ENCODE measurements at places on chromosomes 2 and 18. TPM values are rescaled to one million over a fixed set of nuclear protein-coding genes. Genes with fewer than 3 reads are reported as not detected.

The RPIA gene
- total RNA-seq = 7.6 TPM

The NEUROD1 gene
- total RNA-seq = not detected

The METAP1D gene
- total RNA-seq = 16.5 TPM

The SFTPB gene
- total RNA-seq = not detected

The SERPINB8 gene
- 29.9 TPM for total RNA-seq

The MAL gene
- 0.29 TPM for total RNA-seq

The GCKR gene
- 0.29 TPM for total RNA-seq

The C2orf80 gene
- not detected for total RNA-seq

The MAP2 gene
- 0.34 TPM for total RNA-seq

The C2orf78 gene
- not detected for total RNA-seq

The TRIM43B gene
- total RNA-seq = not detected

The MTCL1 gene
- 20.8 TPM for total RNA-seq

The HRH4 gene
- total RNA-seq = 0.06 TPM

The SCG2 gene
- 3.0 TPM for total RNA-seq

The CROCC2 gene
- total RNA-seq = not detected

The DOK6 gene
- 0.06 TPM for total RNA-seq

The ZEB2 gene
- total RNA-seq = 15.1 TPM

The SCYGR3 gene
- total RNA-seq = not detected

The ZNF521 gene
- 8.5 TPM for total RNA-seq

The DIPK1C gene
- not detected for total RNA-seq

The POTEJ gene
- 0.06 TPM for total RNA-seq

The MDH1B gene
- total RNA-seq = 3.6 TPM

The FAM210A gene
- 14.5 TPM for total RNA-seq

The LIMS3 gene
- 0.42 TPM for total RNA-seq

The SKOR2 gene
- not detected for total RNA-seq

The EMILIN2 gene
- total RNA-seq = not detected

The FARP2 gene
- 34.4 TPM for total RNA-seq

The CCL20 gene
- 3.8 TPM for total RNA-seq

The CRYBA2 gene
- 4.3 TPM for total RNA-seq

The FAM110C gene
- 0.57 TPM for total RNA-seq

The ABCG8 gene
- total RNA-seq = not detected

The TEKT4 gene
- total RNA-seq = not detected

The KLHL29 gene
- 4.6 TPM for total RNA-seq

The AFF3 gene
- total RNA-seq = 5.7 TPM

Measured in Daoy (cell line).